ENCODE measurements at places on chromosomes 11 and 22.
A peak's percentile ranks its signal among the peaks of the same experiment; 100 is the strongest.

GRCh38 chr11:92941676-92942571 lies 27.5 kb upstream of the MTNR1B start:
- peak; percentile 43 for DNase-seq

DNA sequence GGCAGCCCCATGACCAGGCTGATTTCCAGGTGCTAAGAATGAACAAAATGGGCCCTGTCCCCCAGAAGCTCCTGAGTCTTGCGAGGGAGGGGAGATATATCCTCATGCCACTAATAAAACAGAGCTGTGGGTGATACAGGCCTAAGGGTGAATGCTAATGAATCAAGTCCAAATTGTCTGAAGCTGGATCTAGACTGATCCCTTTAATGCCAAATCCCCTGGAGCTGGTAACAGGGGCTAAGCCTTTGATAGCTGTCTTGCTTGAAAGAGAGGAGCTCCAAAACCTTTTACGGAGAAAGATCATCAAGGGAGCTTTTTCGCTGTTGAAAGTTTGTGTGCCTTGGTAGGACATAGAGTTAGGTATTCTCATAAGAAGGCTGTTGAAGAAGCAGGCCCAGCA lies 79.7 kb downstream of the PPFIBP2 start:
- no peak for DNase-seq

GRCh38 chr22:23074451-23074850 lies 4.1 kb downstream of the GNAZ start:
- DNase-seq, result no peak

DNA sequence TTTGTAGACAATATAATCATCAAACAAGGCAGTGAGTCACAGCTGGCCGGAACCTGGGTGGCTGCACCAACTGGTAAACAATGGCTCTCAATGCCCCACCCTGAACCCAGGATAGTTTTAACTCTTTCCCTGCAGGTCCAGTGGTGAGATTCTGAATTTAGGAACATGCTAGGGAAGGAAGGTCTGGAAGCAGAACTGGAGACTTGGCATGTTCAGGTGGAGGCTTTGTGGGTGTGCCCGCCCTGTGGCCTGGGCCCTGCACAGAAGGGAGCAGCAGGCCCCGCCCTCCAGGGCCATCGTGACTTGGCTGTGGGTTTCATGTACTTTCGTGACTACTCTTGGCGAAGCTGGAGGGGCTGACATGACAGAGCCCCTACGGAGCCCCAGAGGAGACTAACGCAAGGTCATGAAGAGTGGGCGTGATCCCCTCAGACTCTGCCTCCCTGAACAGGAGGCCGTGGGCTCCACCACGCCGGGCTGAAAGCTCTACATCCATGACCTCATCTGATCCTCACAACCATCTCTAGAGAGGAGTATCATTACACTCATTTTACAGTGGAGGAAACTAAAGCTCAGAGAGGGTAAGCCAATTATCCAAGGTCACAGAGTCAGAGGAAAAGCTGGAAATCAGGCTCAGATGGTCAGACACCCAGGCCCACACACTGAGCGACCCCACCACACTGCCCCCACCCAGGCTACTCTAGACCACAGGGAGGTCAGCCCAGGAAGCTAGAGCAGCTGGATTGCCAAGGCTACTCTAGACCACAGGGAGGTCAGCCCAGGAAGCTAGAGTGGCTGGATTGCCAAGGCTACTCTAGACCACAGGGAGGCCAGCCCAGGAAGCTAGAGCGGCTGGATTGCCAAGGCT lies 27.3 kb downstream of the MAFF start:
- no peak for DNase-seq

Measured in RPMI8226 (cell line).